ENCODE measurements at places on chromosomes 13 and 19. TPM values are rescaled to one million over a fixed set of nuclear protein-coding genes. Genes with fewer than 3 reads are reported as not detected.
A peak's percentile ranks its signal among the peaks of the same experiment; 100 is the strongest.

GARIN5A gene
- polyA plus RNA-seq: 3.4 TPM

ZNF599 gene
- polyA plus RNA-seq: 12.6 TPM

- DNase-seq: no peak
Observed at GRCh38 chr13:28421676-28422410, 73.1 kb downstream of the FLT1 start.

- no peak for DNase-seq
Observed at GRCh38 chr13:30745906-30746686, 10.8 kb downstream of the ALOX5AP start.

VAV1 gene
- polyA plus RNA-seq: 2.1 TPM

DNA sequence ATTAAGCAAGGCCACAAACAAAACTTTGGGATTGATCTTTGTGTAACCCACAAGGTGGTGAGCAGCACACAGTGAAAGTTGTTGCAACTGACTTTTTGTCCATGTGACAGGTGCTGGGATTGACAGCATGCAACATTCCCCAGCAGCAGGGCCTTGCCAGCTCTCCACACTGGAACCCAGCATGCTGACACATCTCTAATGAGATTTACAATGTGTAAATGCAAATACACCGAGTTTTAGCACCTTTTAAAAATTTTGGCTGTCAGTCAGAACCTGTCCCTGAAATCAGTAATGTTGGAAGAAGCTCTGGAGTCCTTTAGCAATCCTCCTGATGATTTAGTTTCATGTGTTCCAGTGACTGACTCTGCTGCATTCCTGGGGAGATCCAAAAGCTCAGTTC, 16.5 kb upstream of the PCDH8 start:
- DNase-seq: no peak

SPC24 gene
- polyA plus RNA-seq: 15.4 TPM

DNA sequence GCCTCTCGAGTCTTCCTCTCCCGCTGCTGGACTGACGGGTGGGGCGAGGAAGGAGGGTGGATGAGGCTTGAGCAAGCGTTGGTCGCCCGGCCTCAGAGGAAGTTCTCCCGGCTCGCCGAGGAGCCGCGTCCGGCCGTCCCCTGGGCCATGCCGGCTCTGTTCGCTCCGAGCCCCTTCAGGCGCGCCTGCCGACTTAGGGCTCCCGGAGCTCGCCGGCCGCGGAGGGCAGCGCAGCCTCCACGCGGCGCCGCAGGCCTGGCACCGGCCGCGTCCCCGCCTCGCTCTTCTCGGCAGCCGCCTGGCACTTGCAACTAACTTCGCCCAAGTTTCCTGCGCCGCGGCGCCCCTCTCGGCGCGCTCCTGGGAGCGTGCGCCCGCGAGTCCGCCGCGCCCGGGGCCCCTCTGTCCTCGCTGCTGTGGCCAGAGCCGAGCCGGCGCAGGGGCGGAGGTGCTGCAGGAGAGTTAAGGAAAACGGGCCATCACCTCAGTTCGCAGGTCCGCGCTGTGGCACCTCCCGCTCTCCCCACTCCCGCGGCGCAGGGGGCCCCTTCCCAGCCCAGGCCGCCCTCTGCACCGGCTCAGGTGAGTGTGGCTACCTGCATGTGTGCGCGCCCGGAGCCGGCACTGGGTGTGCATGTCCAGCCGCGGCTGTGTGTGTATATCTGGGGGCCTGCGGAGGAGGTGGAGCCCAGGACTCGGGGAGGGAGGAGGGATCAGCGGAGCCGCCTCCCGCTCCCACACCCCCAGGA, 641 bp upstream of the SOX21 start:
- DNase-seq: no peak

GRCh38 chr13:62302341-62302740, 886.7 kb upstream of the PCDH20 start:
- no peak for DNase-seq

DNA sequence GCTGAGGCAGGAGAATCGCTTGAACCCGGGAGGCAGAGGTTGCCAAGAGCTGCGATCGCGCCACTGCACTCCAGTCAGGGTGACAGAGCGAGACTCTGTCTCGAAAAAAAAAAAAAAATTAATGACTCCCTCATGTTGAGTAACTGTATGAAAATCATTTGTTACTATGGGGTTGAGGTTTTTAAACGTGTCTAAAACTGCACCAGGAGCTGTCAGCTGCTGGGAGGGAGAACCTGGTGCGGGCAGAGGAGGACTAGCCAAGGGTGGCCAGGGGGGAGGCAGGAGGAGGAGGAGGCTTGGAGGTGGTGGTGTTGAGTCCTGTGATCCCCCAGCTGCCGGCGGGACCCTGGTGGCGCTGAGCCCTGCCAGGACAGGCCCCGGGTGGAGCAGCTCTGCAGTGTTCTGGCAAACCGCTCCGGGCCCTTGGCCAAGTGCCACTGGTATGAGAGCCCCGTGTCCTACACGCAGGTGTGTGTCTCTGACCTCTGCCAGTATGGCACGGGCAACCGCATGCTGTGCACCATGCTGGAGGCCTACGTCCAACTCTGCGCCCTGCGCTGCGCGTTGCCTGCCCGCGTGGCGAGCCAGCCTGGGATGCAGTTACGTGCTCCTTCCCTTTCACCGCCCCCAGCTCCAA, 17.1 kb upstream of the FXYD3 start:
- DNase-seq: no peak

GRCh38 chr13:33634546-33634982, 183.4 kb upstream of the RFC3 start:
- DNase-seq: no peak

DNA sequence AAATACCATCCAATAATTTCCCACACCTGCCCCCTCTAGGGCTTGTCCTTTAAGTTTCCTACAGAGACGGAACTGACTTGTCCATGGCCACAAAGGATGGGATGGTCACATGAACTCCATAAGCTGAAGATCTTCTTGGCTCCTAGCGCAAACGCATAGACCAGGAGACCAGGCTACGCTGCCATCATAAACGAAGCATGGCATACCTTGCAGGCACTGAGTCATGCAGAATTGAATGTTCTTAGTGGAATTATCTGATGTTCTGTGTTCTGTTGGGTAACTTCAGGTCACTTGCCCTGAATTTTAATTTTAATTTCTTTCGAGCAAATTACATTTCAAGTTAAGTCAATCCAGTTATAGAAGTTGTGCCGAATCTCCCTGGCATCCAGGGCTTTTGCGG, 96.4 kb upstream of the STARD13 start:
- no peak for DNase-seq

GRCh38 chr19:4052114-4052992, 14.3 kb downstream of the ZBTB7A start:
- no peak for DNase-seq

DNA sequence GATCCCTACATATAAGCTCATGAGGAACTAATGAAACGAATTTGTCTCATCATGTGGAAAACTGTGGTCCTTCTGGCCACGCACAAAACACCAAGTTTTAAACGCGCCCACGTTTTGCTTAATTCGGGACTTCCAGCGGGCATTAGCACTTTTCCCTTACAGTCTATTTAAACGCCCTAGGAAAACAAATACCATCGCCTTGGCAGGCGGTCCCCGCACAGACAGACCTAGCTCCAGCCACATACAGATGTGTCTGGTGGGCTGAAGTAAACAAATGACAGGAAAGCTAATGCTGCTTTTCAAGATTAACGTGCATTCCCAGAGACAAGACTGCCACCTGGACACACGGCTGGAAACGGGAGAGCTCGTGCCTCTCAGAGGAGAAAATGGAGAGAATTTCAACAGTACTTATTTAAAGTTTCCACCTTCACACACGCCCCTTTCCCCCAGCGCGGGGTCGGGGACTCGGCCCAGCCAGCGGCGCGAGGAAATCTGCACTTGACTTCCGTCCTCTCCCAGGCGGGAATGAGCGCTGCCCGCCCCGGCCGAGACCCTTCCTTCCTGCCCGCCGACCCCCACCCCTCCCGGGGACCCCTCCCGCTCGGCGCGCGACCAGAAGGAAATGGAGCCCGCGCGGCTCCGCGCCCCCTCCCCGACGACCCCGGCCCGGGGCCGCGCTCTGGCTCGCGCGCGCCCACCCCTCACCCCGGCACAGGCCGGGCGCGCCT, 931 bp downstream of the USP12 start:
- DNase-seq: peak; percentile 40

DNA sequence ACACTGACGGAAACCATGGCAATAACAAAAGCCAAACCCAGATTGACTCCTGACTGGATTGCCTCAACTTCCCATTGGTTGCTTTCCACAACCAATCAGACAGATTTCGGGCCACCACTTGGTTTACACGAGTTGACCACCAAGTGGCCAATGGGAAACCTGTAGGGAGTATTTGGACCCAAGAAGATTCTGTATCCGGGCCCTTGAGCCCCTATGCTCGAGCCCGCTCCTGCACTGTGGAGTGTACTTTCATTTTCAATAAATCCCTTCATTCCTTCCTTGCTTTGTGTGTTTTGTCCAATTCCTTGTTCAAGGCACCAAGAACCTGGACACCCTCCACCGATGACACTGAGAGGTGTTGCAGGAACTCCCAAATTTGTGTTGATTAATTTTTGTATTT, 24.1 kb upstream of the URI1 start:
- DNase-seq: no peak

RAB3D gene
- 19.3 TPM for polyA plus RNA-seq

DNA sequence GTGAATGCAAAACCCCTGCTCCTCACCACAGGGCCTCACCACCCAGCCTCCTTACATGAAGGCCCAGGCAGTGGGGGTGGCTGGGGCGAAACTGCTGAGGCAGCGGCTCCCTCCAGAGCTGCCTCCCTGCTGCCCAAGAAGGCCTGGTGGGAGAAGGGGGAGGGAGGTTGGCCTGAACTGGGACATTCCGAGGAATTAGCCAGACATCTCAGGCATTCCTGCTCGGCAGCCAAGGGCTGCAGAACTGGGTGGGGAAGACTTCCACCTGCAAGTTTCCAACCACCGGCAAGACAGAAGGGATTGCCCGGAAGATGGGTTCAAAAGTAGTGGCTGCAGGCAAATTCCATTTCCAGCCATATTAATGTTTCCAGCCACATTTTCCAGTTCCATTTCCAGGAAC, 2.3 kb upstream of the PSPN start:
- DNase-seq: no peak

DNA sequence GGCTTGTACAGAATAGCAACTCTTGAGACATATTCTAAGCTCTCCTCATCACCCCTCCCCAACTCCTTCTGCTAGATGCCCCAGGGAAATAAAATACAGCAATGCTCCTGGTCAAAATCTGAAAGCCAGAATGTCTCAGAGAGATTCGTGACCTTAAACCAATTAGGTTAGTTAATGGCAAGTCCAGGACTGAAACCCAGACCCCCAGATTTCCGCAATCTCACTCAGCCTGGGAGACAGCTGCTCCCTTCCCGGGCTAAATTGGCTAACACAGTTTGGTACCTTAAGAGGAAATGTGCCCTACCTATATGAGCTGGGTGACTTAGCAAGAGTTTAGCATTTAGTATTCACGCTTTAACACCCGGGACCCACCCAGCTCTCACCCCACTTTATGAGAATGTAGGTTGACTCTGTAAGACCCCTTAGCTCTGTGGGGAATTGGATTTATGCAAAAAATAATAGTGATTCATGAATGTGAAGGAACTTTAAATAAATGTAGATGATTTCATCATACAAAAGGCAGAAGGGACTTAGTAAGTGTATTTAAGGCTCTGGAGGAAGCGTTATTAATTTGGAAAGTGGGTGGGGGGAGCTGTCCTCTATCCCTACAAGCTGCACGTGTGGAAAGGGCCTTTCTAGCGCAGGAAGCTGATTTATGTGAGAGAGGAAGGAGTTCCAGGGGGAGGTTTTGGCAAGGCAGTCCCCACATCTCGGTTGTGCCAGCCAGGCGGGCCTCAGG, 1.1 kb downstream of the DLEU7 start:
- DNase-seq: no peak

GRCh38 chr19:16587833-16588823, 15.9 kb upstream of the SLC35E1 start:
- no peak for DNase-seq

METTL21C gene
- polyA plus RNA-seq: not detected

GRCh38 chr13:99075268-99076191, 97.7 kb upstream of the DOCK9 start:
- DNase-seq: no peak

- no peak for DNase-seq
Observed at GRCh38 chr19:51692468-51692867, 662 bp upstream of the SPACA6 start.

GRCh38 chr19:58150328-58150921, at the start of gene ZNF329:
ZNF329 (minus strand) TSS chr19:58150789; CDS start chr19:58129503, 21,286 bp downstream.
- peak; percentile 83 for DNase-seq

LILRA6 gene
- 0.60 TPM for polyA plus RNA-seq

CD209 gene
- 2.1 TPM for polyA plus RNA-seq

DNA sequence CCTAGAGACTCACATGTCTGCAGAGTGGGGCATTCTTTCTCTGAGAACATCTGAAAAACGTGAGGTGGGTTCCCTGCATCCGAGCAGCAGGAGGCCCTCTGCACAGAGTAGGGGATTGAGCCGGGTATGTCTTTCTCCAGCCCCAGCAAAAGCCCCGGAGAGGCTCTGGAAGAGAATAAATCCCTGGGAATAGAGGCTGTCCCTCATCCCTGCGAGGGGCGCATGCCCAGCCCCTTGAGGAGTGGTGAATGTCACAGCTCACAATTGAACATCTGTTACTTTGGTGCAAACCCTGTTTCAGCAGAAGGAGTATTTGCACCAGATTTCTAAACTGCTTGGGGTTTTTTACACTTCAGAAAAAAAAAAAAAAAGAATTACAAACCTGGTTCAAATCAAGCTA, 164.6 kb downstream of the FGF14 start:
- DNase-seq: no peak

CLPTM1 gene
- 76.9 TPM for polyA plus RNA-seq

LCP1 gene
- 16.1 TPM for polyA plus RNA-seq

- no peak for DNase-seq
Observed at GRCh38 chr19:15476325-15476724, 3.0 kb downstream of the PGLYRP2 start.
